CD4-positive, alpha-beta T cell treated with Interleukin-2 at 100 ng/mL for 4 hours (primary cell): ENCODE measurements at places on chromosomes 4 and X.

GRCh38 chrX:117987373-117987772 lies 129.2 kb downstream of the KLHL13 start:
- DNase-seq: no peak

DNA sequence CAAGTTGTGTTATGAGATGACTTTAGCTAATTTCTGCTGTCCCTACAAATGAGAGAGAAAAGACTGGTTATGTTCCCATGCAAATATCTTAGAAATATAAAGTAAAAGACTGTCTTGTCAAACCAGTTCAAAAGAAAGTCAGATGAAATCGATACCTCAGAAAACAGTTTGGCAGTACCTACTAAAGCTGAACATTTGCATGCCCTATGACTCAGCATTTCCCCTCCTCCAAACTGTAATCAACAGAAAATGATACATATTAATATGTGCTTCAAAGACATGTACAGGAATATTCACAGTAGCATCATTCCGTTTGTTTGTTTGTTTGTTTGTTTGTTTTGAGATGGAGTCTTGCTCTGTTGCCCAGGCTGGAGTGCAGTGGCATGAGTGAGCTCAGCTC lies 90.3 kb downstream of the ARX start:
- no peak for DNase-seq

DNA sequence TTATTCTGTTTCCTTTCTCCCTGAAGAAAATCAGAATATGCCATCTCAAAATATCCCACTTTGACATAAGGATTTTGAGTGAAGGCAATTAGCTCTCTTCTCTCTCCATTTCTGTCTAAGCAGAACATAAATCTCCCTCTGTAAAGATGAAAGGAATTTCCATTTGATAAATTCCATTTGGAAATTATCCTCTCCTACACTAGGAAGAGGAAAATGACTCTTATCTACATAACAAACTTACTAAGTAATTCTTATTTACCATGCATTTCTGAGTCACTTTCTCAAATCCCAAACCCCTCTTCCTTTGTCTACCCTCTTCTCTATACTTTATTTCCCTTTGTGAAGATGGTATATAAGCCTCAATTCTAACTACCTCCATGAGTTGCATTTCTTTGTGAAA lies 11.4 kb downstream of the TBCK start:
- DNase-seq: no peak

DNA sequence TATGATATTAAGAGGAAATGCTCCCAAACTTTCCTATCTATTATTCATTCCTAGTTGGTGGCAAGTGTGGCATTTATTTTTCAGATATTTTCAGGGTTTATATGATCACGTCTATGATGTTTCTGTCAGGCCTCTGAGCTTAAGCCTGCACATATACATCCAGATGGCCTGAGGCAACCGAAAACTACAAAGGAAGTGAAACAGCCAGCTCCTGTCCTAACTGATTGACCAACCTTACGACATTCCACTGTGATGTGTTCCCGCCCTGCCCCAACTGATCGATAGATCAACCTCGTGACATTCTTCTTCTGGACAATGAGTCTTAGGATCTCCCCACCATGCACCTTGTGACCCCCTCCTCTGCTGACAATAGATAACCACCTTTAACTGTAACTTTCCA lies 67.6 kb upstream of the CTSO start:
- no peak for DNase-seq

- no peak for DNase-seq
Measured at GRCh38 chr4:122749704-122750454, 17.4 kb downstream of the BBS12 start.

GRCh38 chr4:8862800-8863685 lies 8.6 kb downstream of the HMX1 start:
- no peak for DNase-seq

DNA sequence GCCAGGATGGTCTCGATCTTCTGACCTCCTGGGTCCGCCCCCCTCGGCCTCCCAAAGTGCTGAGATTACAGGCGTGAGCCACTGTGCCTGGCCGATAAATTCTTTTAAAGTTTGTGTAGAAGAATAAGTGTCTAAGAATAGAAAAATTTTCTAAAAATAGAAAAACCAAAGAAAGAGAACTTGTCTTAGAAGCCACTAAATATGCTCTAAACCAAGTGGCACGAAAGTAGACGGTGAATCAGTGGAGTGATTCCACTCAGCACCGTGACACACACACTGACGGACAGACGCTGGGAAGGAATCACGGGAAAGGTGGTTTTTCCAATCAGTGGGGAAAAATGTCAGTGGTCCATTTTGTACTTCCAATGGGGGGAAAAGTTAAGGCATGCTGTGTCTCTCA lies 72.7 kb upstream of the PSAPL1 start:
- no peak for DNase-seq

- DNase-seq: no peak
Measured at GRCh38 chrX:69133921-69134542, 31.2 kb downstream of the PJA1 start.
